Fibroblast of the aortic adventitia (primary cell): ENCODE measurements at places on chromosomes 5 and 9. TPM values are rescaled to one million over a fixed set of nuclear protein-coding genes. Genes with fewer than 3 reads are reported as not detected.

GRCh38 chr5:163631856-163632255 lies 126.4 kb downstream of the MAT2B start:
- no peak for DNase-seq

DNA sequence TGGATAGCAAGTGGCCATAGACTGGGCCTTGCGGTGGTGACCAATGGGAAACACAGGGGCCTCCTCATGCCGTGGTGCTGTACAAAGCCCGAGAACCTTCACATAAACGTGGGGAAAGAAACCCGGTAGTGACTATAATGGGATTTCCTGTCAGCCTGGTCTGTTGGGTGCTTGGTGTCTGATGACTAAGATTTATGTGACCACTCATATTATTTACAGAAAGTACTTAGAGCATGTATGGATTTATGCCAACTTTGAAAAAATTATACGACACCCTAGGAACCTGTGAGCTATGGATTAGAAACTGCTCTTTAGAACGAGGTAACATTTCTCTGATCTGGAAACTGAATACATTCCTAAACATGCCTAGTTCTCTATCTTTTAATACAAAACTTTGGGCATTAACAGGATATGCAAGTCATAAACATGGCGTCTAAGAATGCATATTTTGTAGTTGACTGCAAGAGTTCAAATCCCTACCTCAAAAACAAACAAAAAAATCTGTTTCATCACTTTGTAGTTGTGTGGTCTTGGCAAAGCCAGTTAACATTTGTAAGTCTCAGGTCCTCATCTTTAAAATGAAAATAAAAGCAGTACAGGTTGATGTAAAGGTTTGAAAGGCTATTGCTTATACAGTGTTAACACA lies 85.4 kb downstream of the TMEM167A start:
- no peak for DNase-seq

DNA sequence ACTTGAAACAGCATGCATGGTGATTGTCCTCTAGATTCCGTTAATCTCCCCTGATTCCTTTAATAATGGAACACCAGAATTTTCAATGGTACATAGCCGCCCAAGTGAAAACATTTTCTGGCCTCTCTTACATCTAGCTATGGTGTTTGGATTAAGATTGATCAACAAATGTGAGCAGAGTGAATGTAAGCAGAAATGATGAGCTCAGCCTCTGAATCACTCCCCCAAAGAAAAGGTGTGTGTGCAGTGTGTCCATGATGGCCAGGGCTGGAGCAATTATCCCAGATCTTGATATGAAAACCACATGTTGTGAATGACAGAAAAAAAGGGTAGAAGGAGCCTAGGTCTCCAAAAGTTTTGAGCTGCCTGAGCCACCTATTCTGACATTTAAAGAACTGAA lies 55.3 kb downstream of the OR2K2 start:
- no peak for DNase-seq

TEX48 gene
- total RNA-seq = not detected in 2 replicates

C5 gene
- 2.9 and 13.8 TPM in 2 replicates for total RNA-seq

GRCh38 chr5:65699338-65699737 lies 22.6 kb downstream of the SGTB start:
- DNase-seq = no peak

LOX gene
- total RNA-seq = 65.0 and 193 TPM in 2 replicates
